ENCODE measurements at places on chromosomes 16 and 17.

- peak; percentile 85 for DNase-seq
Measured at GRCh38 chr17:78130437-78131101, at the start of gene TMC8. TSS of gene TMC8 (plus strand) at chr17:78130771. CDS start at chr17:78131589, 818 bp downstream.

GRCh38 chr17:79135628-79136405 lies 61.2 kb downstream of the ENGASE start:
- no peak for DNase-seq

- DNase-seq: no peak
Measured at GRCh38 chr16:84941921-84942320, 69.4 kb downstream of the ZDHHC7 start.

GRCh38 chr17:20302246-20302917 lies 165.0 kb downstream of the LGALS9B start:
- no peak for DNase-seq

DNA sequence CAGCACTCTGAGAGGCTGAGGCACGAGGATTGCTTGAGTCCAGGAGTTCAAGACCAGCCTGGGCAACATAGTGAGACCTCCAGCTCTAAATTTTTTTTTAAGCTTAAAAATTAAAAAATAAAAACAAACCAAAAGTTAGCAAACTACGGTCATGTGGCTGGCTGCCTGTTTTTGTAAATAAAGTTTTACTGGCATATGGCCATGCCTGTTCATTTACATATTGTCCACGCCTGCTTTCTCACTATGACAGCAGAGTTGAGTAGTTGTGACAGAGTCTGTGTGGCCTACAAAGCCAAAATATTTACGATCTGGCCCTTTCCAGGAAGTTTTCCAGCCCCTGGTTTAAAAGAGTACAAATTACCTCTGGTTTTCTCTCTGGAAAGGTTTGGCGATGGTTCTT lies 3.3 kb downstream of the SLX4 start:
- no peak for DNase-seq

GRCh38 chr16:51812945-51813344 lies 661.9 kb upstream of the SALL1 start:
- DNase-seq: no peak

DNA sequence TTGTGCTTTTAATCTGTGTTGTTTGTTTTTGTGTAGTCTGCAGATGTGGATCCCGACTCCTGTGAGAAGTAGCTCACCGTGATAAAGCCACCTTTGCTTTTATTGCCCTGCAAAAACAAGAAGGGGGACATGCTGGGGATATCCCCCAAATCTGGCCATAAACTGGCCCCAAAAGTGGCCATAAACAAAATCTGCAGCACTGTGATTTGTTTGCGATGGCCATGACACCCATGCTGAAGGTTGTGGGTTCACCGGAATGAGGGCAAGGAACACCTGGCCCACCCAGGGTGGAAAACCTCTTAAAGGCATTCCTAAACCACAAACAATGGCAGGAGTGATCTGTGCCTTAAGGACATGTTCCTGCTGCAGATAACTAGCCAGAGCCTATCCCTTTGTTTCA lies 15.1 kb downstream of the AHSP start:
- DNase-seq: no peak

DNA sequence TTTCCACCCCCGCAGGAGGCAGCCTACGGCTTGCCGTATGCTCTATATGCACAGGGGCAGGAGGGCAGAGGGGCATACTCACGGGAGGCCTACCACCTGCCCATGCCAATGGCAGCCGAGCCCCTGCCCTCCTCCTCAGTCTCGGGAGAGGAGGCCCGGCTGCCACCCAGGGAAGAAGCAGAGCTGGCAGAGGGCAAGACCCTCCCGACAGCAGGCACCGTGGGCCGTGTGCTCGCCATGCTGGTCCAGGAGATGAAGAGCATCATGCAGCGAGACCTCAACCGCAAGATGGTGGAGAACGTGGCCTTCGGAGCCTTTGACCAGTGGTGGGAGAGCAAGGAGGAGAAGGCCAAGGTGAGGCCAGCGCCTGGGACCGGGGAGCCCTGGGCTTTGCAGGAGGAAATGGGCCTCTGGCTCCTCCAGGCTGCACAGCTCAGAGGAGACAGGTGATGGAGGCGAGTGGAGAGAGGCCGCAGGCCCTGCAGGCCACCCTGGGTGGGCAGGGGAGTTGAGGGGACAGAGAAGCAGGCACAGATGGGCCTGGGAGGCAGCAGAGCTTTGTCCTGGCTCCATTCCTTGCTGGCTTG lies 8.6 kb downstream of the SETD1A start:
- DNase-seq: no peak

GRCh38 chr17:17789828-17790636 lies 46.8 kb downstream of the SREBF1 start:
- DNase-seq: no peak

GRCh38 chr17:18259621-18260331 lies 686 bp upstream of the MIEF2 start:
- no peak for DNase-seq

DNA sequence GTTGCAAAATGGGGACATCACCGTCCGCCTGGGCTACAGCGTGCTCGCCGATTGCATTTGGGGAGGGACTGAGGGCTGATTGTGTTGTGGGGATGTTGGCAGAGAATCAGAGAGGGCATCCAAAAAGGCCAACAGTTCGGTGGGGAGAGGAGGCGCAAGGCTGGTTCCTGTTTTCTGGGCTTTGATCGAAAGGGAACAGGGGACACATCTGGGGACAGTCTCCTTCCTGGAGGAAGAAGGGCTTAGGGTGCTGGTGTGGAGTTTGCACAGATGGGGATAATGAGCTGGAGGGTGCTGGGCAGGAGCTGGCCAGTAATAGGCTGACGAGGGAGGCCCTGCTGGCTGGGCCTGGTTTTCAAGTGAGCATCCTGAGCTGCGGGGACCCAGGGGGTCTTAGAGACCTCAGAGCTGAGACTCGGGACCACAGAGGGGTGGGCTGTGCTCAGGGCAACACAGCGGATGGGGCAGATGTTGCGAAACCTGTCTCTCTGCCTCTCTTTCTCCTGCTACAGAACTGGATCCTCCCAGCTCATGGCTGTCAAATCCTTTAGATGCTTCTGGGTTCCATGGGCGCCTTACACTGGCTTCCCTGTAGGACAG lies 288.7 kb downstream of the SEC14L1 start:
- no peak for DNase-seq

- DNase-seq: no peak
Measured at GRCh38 chr16:27154705-27155521, 48.4 kb upstream of the KDM8 start.

- DNase-seq: no peak
Measured at GRCh38 chr16:51939378-51939871, 607.5 kb downstream of the TOX3 start.

- DNase-seq: no peak
Measured at GRCh38 chr16:2523801-2524231, 3.6 kb downstream of the AMDHD2 start.

- DNase-seq: no peak
Measured at GRCh38 chr17:16484445-16485175, 7.4 kb downstream of the LRRC75A start.

DNA sequence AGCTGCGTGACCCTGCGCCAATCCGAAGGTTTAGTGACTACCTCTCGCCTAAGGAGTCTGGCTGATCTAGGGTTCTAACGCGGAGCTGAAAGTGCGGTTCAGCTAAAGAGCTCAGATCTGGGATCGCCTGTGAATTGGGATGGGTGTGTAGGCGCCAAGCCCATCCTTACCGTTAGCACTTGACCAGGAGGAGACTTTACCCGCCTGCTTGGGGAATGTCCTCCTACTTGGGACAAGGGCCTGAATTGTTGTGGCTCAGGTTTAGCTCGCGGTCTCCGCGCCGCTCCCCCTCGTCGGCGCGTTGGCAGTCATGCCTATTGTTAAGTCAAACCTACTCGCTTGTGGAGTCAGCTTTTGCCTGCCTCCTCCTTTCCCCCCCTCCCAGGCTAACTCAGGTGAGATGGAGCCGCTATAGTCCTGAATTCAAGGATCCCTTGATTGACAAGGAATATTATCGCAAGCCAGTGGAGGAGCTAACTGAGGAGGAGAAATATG lies 480 bp downstream of the MRPS7 start:
- DNase-seq: no peak

- no peak for DNase-seq
Measured at GRCh38 chr16:88992351-88993165, 15.6 kb upstream of the CBFA2T3 start.

DNA sequence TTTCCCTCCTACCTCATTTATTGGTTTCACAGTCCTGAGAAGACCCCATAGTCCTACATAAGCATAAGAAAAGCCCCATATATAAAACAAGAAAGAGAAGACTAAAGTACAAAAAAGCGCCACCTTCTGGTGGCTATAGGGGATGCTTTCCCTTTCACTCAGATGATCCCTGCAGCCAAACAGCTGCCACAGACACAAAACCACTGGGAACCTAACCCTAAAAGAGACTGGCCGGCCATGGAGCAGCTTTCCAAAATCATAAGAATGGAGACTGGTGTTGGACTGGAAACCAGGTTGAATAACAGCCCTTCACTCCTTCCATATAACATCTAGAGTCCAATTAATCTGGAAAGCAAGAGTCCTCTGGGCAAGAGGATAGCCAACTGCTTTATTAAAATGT lies 11.4 kb downstream of the DYNC1LI2 start:
- no peak for DNase-seq

GRCh38 chr17:2814481-2815341 lies 18.5 kb downstream of the RAP1GAP2 start:
- DNase-seq: peak; percentile 76

DNA sequence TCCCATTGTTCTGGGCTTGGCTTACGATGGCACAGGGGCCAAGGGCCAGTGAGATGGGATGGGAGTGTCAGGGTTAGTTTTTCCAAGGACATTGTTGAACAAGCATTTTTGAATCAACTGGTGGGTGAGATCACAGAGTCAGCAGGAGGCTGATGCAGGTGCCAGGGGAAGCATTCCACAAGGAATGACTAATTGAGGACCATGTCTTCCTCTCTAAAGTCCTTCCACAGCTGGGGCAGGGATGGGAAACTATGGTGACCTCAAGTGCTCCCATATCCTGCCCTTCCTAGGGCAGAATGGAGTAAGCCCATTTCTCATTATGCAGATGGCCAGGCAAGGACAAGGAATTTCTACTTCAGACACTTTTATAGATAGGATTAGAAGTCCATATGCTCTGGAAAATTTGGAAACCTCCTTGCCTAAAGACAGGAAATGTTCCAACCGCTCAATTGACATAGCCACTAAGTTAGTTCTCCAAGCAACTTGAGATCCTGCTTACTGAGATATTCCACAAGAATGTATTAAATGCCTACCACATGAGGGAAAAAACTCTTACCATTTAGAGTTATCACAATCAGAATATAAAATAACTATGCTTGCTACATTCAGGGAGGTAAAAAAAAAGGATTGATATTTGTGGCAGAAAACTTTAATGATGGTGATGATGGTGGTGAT lies 21.2 kb upstream of the ENGASE start:
- no peak for DNase-seq

- DNase-seq: no peak
Measured at GRCh38 chr17:82252511-82253178, 20.9 kb downstream of the CSNK1D start.

DNA sequence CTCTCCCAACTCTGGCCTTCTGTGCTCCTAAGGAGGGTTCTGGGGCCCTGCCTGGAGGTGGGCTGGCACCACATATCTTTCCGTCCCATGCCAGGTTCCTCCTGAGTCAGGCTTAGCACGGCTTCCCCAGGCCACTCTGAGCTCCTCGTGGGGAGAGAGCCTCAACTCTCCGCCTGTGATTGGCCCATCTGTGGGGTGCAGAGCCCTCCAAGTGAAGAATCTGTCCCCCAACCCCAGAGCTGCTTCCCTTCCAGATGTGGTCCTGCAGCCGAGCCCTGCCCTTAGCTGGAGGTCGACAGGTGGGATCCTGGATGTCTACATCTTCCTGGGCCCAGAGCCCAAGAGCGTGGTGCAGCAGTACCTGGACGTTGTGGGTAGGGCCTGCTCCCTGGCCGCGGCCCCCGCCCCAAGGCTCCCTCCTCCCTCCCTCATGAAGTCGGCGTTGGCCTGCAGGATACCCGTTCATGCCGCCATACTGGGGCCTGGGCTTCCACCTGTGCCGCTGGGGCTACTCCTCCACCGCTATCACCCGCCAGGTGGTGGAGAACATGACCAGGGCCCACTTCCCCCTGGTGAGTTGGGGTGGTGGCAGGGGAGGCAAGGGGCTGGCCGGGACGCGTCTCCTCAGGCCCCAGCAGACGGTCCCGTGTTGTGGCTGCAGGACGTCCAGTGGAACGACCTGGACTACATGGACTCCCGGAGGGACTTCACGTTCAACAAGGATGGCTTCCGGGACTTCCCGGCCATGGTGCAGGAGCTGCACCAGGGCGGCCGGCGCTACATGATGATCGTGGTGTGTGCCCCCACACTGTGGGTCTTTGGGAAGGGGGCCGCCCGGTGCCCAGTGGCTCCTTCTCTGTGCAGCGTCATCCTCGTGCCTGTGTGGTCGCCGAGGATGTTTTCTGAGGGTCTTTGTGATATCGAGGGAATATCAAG lies 6.9 kb downstream of the GAA start:
- DNase-seq: no peak

- DNase-seq: no peak
Measured at GRCh38 chr16:87410968-87411367, 18.8 kb downstream of the MAP1LC3B start.

DNA sequence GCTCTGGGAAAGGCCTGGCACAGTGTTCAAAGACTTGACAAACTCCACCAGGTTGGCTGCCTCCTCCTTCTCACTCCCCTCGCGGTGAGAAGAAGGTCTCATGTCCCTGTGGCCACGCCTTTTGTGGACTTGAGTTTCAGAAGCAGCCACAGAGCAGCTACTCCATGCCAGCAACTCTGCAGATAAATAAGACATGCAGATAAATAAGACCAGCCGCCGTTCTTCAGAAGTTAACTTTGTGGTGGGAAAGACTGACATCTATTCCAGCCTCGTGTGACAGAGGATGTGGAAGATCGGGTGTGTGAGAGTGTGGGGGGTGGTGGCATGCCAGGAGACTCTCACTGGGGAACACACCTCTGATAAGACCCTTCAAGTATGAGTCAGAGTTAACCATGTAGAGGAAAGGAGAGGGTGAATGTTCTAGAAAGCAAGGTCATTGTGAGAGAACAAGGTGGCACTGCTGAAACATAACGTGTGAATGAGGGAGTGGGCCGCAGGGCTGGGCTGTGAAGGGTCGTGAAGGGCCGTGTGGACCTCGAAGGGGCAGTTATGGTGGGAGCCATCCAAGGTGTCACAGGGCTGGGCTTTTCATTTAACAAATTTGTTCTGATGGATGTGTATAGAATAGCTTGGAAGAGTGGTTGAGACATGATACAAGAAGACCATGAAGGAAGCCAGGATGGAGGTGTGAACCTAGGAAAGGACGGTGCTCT lies 830 bp downstream of the SPACA3 start:
- DNase-seq: no peak

GRCh38 chr16:51376080-51376479 lies 225.0 kb upstream of the SALL1 start:
- DNase-seq: no peak

All from GM12864 (cell line).